Activated CD4-positive, alpha-beta T cell treated with anti-CD3 and anti-CD28 coated beads for 4 hours (primary cell): ENCODE measurements at places on chromosomes 5 and 9.

DNA sequence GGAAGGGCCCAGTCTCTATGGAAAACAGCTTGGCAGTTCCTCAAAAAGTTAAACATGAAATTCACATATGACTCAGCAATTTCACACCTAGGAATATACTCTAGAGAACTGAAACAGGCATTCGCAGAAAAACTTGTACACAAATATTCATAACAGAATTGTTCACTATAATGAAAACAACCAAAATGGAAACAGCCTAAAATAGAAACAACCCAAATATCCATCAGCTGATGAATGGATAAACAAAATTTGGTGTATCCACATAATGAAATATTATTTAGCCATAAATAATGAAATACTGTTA lies 4.8 kb upstream of the GPR150 start:
- no peak for DNase-seq

- no peak for DNase-seq
Measured at GRCh38 chr5:164561933-164562872, 1056.8 kb downstream of the MAT2B start.

DNA sequence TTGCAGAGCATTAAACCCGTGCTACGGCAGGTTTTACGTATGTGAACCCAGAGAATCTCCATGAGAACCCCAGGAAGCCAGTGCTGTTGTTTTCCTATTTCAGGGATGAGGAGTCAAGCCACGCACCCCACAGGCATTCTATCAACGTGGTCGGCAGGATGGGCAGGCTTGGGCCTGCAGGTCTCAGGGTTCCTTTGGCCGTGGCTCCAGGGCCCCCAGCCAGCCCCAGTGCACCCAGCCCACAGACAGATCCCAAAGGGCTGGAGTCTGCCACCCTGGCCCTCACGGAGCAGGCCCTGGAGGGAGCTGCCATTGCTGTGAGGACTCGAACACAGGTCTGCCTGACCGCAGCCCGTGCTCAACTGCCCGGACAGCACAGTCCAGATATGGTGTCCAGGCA lies 77.1 kb upstream of the STXBP1 start:
- no peak for DNase-seq

DNA sequence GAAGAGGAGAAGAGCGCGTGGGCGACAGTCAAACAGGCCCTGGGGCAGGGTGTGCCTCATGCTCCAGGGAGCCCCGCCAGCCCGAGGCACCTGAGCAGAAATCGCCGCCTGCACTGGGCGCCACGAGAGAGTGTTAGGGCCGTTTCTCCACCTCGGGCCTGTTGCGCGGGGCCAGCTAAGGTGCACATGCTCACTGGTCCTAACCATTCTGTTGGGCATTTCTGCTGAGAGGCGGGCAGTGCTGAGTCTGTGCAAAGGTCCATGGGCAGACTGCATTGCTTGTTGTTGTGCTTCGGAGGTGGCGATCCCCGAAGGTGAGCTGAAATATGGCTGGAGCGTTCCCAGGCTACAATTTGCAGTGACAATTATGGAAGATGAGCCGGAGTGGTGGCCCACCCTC lies 367.8 kb upstream of the SPATA31A5 start:
- no peak for DNase-seq

- DNase-seq = no peak
Measured at GRCh38 chr9:101472891-101473290, 37.3 kb upstream of the ALDOB start.

- no peak for DNase-seq
Measured at GRCh38 chr9:87199278-87199677, 252.0 kb upstream of the GAS1 start.

DNA sequence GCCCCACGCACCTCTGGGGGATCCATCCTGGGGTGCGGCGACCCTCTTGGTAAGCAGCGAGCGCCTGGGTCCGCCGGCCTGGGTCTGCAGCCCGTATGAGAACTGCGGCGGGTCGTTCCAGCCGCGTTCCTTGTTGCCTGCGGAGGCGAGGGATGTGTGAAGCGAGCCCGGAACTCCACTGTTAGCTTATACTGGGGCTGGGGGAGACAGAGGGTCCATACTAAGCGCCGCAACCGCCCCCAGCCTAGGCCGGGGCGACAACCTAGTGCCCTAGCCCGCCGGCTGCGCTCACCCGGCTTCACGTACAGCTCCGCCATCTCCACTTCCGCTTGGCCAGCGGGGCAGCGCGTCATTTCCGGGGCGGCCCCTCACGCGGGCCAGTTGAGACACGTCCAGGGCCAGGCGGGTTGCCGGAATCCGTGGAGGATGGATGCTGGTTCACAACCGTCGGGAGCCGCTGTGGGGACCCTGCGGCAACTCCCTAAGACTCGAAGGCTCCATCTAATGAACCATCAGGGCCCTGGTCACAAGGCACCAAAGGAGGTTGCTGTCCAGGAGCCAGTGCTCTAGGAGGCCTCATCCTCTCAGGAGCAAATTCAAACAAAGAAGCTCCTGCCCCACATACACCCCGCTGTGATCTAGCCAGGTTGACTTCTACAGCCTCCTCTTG lies at the start of gene SRA1:
SRA1 (minus strand) TSS at position 338 of the 670 bp plus-strand sequence; CDS start at position 317, 21 bp downstream.
- DNase-seq = peak; percentile 75

DNA sequence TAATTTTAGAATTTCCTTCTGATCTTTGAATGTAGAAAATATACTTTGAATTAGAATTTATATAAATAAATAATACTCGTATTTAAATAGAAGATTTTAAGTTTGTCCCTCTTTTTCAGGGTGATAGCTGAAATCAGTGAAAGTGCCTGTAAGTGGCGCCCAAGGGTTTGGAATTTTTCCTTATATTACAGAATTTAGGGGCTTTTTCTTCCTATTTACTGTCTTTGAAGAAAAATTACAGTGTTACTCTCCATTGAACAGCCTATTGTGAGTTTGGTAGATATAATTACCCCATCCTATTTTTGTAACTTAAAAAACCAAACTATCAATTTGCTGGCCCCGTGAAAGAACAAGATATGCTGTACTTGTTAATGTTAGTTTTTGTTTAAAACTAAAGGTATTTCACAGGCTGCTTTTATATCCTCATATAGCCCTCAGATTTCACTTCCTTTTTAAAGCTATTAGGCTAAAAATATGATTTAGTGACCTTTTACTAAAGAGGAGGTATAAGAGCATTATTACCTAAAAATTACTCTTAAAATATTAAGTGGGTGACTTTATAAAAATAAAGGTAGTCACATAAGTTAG lies 3.2 kb downstream of the MAP3K1 start:
- DNase-seq = no peak

DNA sequence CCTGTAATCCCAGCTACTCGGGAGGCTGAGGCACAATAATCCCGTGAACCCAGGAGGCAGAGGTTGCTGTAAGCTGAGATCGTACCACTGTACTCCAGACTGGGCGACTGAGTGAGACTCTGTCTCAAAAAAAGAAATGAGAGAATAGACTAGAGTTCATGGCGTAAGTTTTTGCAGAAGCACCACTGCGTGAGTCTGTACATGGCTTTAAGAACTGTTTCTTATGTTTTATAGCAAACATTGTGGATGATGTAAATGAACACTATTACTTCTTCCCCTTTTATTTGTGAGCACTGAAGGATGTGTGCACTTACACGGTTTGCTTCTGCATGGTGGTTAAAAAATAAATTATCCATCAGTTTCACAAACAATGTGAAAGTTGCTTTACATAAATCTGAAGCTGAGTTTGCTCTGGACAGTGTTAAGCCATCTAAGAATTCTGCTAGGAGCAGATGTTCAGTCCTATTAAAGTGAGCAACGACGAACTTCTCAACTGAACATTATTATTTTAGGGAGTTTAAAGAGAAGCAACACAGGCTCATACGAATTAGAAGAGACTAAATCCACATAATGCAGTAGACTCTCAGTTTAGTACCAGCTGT lies 52.5 kb downstream of the ZFAND5 start:
- DNase-seq = no peak

- no peak for DNase-seq
Measured at GRCh38 chr5:122929001-122929400, 83.6 kb downstream of the SNX24 start.

DNA sequence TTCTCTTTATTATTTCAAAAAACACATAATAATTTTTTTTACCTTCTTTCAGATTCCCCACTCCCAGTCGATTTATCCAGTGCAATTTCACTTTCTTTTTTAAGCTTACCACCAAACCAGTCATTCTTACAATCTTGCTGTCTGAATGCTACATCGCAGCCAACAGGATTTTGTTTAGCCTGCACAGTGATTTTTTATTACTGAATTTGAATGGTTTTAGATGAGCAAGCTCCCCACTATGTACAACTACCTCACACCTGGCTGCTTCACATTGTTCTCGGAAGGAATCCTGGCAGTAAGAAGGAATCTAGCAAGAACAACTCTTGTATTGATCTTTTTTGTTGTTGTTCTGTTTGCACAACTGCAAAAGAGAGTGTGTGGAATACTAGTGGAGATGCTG lies 668.1 kb upstream of the WWC1 start:
- DNase-seq = no peak

- DNase-seq = no peak
Measured at GRCh38 chr9:125639057-125639456, 68.0 kb downstream of the MAPKAP1 start.

- no peak for DNase-seq
Measured at GRCh38 chr5:99004960-99005359, 76.2 kb upstream of the CHD1 start.

DNA sequence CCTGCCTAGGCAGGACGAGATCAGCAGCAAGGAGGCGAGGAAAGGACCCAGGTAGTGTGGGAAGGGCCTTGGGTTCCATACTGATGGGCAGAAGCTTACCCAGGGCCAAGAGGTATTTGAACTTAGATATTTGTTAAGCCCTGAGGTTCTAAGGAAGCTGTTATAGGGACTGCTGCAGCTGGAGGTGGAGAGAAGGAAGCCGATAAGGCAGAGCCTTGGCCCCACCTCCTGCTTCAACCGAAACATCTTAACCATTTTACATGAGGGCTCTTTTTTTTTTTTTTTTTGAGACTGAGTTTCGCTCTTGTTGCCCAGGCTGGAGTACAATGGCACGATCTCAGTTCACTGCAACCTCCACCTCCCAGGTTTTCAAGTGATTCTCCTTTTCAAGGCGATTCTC lies 8.6 kb upstream of the AQP3 start:
- no peak for DNase-seq

GRCh38 chr5:149627070-149627469 lies 45.8 kb downstream of the ARHGEF37 start:
- DNase-seq = no peak

GRCh38 chr5:67699560-67699959 lies 503.0 kb upstream of the CD180 start:
- DNase-seq = no peak

GRCh38 chr5:82104872-82105271 lies 133.0 kb downstream of the ATG10 start:
- DNase-seq = no peak

GRCh38 chr9:17117372-17117771 lies 17.5 kb upstream of the CNTLN start:
- DNase-seq = no peak

DNA sequence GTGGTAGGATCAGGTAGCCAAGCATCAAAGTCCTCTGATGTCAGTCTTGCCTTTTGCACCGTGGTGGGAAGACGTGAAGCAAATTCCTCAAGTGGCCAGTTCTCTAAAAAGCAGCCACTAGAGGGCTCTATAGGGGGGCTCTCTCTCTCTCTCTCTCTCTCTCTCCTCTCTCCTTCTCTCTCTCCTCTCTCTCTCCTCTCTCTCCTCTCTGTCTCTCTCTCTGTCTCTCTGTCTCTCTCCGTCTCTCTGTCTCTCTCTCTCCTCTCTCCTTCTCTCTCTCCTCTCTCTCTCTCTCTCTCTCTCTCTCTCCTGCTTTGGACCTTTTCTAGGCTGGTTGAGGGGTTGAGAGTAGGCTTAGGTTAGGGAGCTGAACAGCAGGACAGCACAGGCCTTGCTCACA lies 13.9 kb upstream of the OSMR start:
- no peak for DNase-seq

- DNase-seq = no peak
Measured at GRCh38 chr5:93078082-93079038, 502.7 kb downstream of the NR2F1-AS1 start.

GRCh38 chr9:136359774-136360718 lies 3.5 kb downstream of the DNLZ start:
- DNase-seq = no peak

DNA sequence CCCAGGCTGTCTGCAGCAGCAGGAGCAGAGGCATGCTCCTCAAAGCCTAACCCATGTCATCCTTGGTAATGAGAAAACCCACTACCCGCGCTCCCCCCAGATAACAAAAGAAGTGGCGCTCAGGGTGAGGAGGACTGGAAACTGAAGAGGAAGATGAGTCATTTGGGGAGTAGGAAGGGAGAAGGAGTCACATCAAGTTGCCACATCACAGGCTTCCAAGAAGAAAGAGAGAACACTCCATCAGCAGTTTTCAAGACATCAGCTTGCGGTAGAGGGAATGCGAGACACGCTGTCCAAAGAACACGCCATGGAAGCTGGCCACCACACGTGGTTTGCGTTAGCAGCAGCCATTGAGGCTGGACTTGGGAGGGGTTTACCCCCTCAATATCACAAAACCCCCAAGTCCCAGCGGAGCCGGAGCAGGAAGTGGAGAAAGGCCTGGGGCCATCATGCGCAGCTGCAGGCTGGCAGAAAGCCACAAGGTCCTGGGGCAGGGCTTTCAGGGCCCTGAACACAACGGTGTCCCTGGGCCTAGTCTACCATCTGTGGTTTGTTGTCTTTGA lies 41.5 kb downstream of the SH3PXD2B start:
- DNase-seq = no peak

DNA sequence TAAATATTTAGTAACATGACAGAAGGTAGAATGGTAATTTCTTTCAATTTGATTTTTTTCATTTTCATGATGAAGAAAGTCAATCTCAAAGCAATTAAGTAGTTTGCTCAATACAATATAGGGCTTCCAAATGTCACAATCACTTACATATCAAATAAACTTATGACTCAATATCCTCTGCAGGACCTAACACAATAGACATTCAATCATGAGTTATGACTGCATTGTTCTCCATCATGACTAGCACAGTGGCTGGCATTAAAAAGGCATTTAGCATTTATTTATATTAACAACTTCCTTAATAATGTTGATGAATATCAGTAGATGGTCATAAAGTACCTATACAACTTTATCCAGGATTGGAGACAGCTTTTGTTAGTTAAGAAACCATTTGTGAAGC lies 1499.6 kb downstream of the EFNA5 start:
- DNase-seq = no peak

GRCh38 chr9:28502741-28503140 lies 929.5 kb upstream of the C9orf72 start:
- DNase-seq = no peak

DNA sequence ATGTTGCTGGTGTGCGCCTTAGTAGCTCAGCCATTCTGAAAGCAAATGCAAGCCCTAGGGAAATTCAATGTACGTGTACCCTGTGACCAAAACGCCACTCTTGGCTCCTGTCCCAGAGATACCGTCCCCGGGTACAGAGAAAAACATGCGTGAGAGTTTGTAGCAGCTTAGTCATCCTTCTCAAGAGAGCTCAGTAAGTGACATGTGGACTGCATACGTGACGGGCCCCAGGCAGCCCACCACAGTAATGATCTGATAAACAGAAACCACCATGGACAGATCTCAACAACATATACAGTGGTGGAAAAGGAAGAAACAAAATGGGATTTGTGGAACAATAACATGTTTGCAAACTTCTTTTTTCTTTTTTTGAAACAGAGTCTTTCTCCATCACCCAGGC lies 45.1 kb downstream of the S1PR3 start:
- no peak for DNase-seq
